Right forelimb (tissue), 1 donor: ENCODE measurements at places on chromosomes 4 and X.

DNA sequence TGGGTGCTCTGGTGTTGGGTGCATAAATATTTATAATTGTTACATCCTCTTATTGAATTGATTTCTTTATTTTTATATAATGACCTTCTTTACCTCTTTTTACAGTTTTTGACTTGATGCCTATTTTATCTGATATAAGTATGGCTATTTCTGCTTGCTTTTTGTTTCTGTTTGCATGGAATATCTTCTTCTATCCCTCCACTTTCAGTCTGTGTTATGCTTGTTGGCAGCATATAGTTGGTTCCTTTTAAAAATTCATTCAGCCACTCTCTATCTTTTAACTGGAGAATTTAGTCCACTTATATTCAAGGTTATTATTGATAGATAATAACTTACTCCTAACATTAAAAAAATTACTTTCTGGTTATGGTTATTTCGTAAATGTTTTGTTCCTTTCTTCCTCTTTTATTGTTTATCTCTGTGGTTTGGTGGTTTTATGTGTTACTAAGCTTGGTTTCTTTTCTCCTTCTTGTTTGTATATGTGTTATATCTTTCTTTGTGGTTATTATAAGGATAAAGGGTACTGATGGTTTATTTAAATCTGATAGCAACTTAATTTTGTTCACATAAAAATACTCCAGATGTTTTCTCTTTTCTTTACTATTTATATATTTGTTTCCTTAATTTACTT is 69.5 kb downstream of the IL15 start:
- no peak for DNase-seq

GRCh38 chrX:132063862-132064261 is 40.8 kb downstream of the STK26 start:
- no peak for DNase-seq

DNA sequence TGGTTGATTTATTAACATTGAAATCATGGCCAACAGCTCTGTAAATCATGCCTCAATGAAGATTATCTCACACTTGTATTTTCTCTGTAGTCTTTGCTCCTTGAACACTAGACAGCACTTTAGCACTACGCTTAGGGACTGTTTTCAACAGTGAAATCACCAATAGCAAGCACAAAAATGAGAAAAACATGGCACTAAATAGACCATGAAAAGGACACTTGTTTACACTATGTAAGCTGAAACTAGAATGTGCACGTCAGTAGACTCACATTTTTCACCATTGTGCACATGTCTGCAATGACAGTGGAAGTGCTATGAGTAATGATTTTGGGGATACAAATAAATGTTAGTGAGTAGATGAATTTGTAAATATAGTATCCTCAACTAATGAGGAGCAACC is 3.1 kb downstream of the BMP2K start:
- DNase-seq = no peak

GRCh38 chr4:188295899-188296298 is 156.7 kb downstream of the TRIML1 start:
- no peak for DNase-seq

GRCh38 chrX:36414056-36414455 is 494.5 kb downstream of the CFAP47 start:
- no peak for DNase-seq

DNA sequence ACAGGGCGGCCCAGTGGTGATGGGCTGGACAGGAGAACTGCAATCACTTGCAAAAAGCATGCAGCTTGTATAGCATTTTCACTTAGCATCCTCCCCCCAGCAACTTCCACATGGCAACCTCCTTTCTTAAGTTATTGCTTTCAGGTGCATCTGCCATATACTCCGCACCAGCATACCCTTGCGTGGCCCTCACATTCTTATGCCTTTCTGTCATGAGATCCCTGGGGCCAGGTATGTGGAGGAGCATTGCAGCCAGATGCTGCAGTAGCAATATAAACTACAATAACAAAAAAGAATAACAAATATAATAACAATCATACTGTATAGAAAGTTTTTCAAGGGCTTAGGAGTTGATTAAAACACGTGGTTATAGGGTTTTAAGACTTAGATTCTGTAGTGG is 26.3 kb upstream of the NUDT6 start:
- no peak for DNase-seq

GRCh38 chr4:81482326-81482725 is 10.6 kb upstream of the RASGEF1B start:
- no peak for DNase-seq

DNA sequence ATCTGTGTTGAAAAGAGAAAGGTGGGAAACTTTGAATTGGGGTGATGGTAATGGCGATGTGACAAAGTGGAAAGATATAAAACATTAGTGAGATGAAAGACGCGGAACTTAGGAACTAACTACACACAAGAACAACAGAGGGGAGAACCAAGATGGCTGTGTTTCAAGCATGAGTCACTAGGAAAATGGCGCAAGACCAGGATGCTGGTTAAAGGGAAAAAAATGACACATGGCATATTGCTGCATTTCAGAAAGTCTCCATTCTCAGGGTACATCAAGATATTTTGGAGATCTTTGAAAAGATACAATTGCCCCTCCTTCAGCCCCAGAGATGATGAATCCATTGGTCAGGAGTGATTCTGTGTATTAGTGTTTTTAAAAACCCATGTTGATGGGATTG is 164.4 kb downstream of the FBXO8 start:
- no peak for DNase-seq

DNA sequence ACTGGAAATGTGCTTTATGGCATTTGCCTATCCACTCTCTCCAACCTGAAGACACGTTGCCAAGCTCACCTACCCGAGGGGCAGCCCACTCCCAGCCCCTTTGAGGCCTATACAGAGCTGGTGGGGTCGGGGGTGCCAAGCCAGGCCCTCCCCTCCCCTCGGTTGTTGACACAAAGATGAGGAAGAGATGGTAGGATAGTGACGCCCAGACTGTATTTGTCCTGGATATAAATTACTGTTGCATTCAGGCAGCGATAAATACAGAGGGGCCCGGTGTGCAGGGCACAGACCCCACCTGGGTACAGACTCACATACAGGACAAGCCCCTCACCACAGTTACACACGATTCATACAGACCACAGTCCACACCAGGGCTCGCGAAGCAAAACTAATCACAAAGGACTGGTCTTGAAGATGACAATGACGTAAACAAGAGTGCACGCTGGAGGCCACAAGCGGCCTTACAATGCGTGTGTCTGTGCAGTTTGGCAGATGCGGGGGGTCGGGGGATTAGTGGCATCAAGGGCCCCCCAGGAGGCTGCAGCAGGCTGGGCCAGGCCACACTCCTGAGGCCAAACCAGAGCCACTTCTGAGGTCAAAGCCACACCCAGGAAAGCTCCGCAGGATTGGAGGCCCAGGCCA is 14.6 kb downstream of the DGKQ start:
- DNase-seq = no peak

GRCh38 chr4:106032851-106033286 is 137.6 kb downstream of the NPNT start:
- DNase-seq = no peak

DNA sequence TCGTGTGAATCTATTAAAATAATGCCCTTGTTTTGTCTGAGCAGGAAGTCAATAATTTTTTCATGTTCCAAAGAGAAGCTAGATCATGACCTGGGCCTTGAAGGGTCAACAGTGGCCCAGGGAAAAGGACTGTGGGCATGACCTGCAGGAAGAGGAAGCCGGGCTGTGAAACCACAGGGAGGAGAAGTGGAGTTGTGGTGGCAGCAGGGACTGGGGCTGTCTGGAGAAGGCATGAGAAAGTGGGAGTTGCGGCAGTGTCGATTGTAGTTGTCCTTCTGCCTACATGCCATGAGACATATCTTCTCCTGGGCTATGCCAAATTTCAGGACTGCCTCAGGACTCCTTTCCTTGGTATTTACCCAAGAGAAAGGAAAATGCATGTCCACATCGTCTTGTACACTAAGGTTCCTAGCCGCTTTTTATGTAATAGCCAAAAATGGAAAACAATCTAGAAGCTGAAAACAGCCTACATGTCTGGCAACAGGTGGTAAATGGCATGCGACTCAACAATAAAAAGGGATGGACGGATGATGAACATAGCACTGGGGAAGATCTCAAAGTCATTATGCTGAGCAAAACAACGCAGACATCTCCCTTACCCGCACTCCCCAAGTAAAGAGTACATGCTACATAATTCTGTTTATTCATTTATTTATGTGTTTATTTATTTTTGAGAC is 13.6 kb upstream of the PTTG2 start:
- DNase-seq = no peak

DNA sequence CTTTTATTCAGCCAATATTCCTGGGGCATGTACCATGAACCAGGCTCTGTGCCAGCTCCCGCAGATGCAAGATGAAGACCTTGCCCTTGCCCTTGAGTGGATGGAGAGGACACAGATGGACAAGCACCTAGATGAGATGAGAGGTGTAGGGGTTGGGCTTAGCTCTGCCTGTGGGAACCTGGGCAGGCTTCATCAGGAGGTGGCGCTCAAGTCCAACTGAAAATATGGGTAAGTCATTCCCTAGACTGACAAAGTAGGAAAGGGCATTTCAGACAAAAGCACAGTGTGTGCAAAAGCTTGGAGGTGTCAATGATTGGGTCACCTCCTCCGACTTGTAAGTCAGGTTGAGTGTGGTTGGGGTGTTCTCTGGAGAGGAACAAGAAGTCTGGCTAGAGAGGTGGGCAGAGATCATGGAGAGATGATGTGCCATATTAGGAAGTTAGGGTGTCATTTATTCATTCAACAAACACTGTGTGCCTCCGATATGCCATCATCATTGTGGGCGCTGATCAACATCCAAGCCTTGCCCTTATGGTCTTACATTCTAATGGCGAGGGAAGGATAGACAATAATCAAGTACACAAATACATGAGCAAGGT is 64.6 kb downstream of the ANAPC4 start:
- DNase-seq = peak; percentile 66

GRCh38 chrX:70422851-70423341 is at the start of gene GDPD2:
TSS of gene GDPD2 (plus strand) at chrX:70423314. CDS start at chrX:70424985, 1,671 bp downstream.
- no peak for DNase-seq

DNA sequence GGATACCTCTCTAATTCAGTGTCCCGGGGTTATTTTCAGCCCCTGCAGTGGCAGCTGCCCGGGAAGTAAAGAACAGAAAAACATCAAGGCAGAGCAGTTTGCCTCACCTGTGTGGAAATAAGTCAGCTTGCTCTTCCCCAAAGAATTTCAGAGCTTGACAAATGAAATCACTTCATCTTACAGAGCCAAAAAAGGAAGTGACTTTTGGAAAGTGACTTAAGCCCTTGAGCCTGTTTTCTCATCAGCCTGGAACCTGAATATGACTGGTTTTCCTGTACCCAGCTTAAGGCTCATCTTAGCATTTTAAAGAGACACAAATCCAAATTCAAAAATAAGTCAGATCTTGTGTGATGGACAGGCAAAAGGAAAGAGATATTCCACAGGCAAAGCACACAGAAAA is 211.6 kb downstream of the RCHY1 start:
- DNase-seq = no peak

DNA sequence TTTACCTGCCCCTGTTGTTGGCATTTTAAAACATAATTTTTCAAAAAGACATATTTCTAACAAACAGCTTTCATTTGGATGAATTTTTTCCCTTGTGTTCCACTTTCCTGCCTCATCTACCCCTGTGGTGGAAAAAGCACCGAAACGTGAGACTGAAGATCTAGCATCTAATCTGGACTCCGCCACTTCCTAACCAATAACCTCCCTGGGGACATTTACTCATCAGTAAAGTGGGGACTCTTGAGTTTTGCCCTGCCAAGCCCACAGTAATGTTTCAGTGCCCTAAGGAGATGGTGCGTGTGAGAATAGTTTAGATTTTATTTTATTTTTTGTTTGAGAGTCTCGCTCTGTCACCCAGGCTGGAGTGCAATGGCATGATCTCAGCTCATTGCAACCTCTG is 56.7 kb downstream of the ADGRG2 start:
- no peak for DNase-seq

DNA sequence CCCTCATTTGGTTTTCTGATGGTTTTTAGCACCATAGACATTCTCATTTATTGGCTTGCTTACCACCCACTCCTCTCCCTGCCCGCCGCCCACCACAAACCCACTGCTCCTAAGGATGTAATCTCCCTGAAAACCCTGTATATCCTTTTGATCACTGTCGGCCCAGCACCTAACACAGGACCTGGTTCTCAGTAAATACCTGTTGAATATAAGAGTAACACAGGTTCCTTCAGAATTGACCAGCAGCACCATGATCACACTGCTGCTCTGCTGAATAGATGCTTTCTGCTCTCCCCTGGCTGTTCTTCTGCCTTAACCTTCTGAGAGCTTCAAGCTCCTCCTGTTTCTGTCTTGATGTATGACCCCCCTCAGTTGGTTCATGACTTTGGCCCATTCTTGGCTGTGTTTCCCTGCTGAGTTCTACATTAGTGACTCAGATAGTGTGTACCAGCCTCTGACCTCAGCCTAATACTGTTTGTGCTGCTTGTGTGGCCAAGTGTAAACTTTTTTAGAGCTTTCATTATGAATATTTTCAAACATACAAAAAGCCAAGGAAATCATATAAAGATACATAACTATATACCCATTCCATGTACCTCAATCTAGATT is 265.3 kb downstream of the FRMPD4 start:
- no peak for DNase-seq
